ENCODE measurements at places on chromosomes 16 and 17.

DNA sequence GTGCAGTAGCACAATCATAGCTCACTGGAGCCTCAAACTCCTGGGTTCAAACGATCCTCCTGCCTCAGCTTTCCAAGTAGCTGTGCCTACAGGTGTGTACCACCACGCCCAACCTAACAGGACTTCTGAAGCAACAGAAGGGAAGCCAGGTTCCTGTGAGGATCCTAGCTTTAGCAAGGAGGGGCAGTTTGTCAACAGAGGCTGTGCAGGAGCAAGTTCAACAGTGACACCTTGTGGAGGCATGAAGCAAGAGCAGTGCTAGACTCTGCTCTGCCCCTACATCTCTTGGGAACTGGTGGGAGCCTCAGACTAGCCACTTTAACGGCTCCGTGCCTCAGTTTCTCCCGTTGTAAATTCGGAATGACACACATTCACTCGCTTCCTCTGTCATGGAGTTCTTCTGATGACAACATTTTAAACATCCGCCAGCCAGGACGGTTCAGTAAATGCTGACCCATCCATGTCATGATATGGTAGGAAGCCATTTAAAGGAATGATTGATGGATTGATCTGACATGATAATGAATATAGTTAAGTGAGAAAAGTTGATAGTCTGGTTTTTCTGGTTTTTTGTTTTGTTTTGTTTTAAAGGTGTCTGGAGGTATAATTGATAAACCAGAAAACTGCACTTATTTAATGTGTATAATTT, 218.7 kb downstream of the MRTFB start:
- peak; percentile 13 for DNase-seq

DNA sequence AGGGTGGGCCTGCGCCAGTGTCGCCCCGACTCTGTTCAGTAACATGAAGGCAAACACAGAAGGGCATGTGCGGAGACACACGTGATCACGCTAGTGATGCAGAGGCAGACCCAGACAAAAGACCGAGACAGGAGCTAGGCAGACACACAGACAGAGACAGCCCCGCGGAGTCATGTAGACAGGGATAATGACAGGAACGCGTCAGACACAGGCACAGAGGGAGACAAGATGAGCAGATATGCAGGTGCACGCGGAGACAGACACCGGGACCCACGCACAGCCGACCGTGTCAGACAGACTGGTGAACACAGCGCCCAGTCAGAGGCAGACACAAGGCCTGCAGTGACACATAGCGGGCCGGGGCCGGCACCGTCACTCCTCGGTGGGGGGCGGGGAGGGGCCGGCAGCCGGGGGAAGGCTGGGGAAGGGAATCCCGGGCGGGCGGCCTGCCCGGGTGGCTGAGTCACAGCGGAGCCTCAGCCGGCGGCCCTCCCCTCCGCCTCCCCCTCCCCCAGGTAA, 7.4 kb downstream of the KDM6B start:
- peak; percentile 95 for DNase-seq

- DNase-seq = no peak
Observed at GRCh38 chr16:19006446-19007315, 22.9 kb downstream of the TMC7 start.

DNA sequence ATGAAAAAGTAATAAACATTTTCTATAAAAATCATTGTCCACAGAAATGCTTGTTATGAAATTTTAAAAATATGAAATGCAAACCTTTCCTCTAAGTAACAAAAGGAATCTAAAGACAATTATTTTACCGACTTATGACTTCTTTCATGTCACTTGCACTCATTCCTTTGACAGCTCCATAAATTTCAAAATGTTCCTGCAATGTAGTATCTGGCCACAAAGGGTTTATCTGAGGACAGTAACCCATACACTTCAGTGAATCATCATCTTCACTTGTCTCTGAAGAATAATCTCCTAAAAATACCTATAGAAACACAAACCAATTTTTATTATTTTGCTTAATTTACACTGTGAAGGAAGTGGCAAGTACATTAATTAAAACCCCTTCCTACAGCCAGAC, 25.6 kb upstream of the ABCA10 start:
- no peak for DNase-seq

DNA sequence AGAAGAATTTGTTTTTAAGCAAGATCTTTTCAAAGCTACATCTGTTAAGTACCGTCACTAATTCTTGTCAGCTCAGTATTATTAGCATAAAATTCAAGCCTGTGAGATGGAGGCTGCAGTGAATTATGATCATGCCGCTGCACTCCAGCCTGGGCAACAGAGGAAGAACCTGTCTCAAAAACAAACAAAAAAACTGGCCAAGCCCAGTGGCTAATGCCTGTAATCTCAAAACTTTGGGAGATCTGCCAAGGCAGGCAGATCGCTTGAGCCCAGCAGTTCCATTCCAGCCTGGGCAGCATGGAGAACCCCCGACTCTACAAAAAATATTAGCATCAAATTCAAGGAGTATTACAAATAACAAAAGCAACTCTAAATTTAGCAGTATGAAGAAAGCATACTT, 88.0 kb downstream of the STXBP4 start:
- no peak for DNase-seq

- DNase-seq = no peak
Observed at GRCh38 chr16:4328782-4329775, 13.2 kb downstream of the GLIS2 start.

DNA sequence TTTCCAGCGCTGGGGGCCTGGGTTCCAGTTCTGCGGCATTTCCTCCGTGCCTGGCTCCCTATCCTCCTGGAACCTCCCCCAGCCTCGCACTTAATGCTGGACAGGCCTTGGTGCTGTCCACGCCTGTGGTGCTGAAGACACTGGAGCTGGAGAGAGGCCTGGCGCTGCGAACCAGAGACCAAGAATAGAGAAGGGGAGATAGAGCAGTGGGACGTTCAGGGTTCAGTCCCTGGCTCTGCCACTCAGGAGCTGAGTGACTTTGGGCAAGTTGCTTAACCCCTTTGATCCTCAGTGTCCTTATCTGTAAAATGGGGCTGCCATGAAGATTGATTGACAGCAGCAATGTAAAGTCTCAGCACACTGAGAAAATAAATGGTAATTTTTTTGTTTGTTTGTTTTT, 11.9 kb downstream of the SBK1 start:
- no peak for DNase-seq

DNA sequence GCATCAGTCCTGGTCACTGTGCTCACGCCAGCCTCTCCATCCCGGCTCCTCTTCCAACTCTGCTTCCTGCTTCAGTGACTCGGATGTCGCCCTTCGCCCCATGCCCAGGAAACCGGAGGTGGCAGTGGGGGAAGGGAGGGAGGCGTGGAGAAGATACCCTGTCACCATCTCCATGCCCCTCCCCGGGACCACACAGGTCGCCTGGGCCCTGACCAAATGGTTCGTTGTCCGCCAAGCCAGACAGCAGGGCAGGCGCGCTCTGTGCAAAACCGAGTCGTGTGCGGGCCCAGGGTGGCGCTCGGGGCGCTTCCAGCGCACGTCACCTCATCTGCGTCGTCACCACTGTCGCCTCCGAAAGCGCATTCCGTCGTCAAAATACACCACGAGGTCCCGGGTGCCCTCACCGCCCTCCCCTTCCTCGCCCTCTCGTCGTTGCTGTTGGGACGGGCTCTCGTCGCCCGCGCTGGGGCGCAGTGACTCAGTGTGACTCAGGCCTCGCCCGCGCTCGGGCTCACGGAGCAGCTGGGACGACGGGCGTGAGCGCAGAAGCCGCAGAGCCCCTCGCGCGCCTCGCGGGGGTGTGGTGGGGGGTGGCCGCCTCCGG, 39.2 kb downstream of the ZNF778 start:
- peak; percentile 77 for DNase-seq

DNA sequence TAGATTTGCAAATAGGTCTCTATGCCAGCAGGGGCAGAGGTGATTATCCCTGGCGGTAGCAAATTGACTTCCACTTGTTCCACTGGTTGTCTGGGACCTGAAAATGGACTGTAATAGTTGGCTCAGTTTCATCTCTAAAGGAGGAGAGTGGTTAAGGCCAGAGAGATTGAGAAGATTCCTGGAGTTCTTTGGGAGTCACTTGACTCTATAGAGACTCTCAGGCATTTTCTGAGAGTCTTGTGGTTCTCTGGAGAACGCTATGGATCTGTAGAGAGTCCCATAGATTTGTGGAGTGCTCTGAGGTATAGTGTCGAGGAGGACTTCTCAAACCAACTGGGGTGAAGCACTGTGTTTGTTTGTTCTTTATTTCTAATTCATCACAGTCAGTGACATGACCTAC, 8.9 kb upstream of the PMP22 start:
- no peak for DNase-seq

DNA sequence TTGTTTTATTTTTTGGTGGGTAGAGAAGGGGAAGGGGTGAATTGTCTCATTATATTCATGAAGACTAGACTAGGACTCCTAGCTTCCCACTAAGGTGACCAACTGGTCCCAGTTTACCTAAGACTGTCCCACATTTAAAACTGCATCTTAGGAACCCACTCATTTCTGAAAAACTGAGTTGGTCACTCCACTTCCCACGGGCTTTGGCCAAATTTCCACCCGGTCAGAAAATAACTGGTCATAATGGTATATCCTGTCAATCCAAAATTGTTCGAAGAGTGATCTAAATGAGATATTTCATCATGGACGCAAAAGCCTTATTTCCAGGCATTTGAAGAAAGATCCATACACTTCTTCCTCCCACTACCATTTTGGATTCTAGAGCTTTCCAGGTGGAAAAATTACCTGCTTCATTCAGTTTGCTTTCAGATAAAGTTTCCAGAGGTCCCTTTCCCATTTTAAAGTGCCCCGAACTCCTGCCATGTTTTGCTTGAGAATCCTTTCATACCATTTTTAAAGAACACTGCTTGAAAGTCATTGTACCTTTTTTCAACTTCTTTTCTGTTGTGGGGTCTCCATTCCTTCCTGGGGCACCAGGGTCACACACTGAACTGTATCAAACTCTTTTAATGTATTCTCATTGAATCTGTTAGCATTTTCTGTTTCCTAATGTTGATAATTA, 21.8 kb upstream of the ZFHX3 start:
- DNase-seq = no peak

GRCh38 chr17:5211458-5211857, 19.8 kb upstream of the ZNF594 start:
- DNase-seq = no peak

DNA sequence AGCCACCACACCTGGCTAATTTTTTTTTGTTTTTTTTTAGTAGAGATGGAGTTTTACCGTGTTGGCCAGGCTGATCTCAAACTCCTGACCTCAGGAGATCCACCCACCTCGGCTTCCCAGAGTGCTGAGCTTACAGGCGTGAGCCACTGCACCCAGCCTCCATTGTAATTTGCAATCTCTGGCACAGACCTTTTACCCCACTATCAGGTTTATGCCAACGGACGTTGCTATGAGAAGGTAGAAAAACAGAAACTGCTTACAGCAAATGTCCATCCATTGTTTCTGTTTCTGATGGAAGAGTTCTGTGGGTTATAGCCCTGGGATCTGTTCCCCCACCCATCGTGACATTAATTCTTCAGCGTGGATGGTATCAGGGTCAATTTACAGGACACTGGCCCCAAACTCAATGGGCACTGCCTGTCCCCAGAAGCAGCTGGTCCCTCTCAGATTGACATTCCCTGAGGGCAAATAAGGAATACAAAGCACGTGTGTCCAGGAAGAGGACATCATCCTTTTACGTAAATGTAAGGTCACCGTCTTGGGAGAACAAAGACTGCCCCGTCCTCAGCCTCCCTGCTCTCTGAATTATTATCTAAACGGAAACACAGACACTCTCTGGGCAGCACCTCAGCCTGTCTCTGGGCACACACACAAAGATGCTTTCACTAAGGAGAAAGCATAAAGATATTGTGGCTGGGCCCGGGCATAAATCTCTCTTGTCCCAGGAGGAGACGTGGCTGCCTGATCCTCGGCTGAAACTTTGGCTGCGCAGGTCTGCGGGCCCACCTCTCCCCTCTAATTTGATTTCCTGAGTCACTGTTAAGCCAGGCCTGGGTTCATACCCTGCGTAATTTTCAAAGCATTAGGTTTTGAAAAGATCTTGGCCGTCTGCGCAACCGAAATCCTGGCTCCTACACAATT, 5.2 kb downstream of the KCNG4 start:
- DNase-seq = no peak

GRCh38 chr16:69017036-69017783, 88.2 kb upstream of the HAS3 start:
- no peak for DNase-seq

- DNase-seq = no peak
Observed at GRCh38 chr17:75090871-75091854, 3.4 kb downstream of the SLC16A5 start.

DNA sequence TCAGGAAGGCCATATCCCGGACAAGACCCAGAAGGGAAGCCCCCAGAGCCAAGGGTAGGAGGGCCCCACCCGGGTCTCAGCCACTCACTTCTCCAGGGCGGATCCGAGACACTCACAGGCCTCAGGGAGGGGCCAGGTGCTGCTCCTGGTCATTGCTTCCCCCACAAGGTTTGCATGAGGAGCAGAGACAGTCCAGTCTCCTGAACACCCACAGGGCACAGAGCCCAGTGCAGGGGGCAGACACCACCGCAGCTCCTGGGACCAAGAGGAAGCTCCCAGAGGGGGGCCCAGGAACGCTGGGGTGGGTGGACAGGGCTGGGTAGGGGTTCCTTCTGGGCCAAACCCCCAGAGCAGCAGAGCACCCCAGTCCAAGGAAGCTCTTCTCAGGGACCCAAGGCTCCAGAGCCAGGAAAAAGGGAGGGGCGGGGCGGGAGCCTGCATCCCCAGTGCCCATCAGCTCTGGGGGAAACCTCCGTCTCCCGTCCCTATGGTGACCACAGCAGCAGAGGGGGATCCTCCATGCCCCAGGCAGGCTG, 709 bp upstream of the MRPL28 start:
- DNase-seq = no peak

DNA sequence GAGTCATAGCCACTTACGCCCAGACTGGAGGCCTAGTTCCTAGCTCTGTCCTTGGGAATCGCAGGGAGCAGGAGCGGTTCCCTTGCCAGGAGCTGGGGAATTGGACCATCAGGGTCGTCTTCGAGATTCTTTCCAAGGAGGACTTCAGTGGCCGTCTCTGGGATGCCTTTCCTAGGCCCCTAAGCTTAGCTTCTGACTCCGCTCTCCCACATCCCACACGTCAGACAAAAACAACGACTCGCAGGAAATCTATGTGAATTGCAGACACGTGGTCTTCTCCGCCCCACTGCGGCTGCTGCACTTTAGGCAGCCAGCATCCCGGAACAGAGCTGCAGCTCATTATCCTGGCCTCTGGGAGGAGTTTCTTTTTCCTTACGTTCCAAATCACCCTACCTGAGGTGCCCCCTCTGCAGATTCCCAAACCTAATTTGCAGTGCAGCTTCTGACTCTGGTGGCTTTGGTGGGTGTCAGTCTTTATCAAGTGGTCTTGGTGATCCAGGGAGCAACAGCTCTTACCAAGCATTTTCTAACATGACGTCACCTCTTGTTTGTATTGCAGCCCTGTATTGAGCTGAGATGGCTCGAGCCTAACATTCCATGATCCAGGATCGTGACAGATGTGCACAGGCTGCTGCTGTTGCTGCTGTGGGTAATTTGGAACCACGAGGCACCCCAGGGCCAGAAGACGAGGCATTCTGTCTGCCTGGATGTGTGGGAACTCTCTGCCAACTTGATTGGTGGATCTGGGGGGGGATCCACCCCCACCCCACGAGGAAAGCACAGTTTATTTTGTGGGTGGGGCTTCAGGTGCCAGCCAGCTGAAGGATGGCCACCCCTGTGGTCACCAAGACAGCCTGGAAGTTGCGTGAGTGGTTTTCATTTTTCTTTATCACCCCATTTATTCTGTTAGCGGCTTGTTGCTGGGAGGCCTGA, 1.1 kb downstream of the KATNB1 start:
- peak; percentile 32 for DNase-seq
